Amygdala (tissue), 56 donors: ENCODE measurements at places on chromosomes 13 and 19.

DNA sequence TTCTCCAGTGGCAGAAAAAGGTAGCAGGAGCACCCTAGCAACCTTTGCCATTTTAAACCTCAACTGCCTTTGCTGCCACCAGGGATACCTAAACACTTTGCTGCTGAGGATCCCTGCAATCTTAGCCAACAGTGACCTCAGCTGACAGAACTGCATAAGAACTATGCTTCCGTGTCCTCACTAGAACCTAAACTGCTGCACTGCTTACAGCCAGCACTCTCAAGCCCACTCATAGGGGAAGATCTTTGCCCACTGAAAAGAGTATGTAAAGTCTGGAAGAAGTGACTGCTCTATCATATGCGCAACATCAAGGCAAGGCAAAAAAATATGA is 270.0 kb upstream of the PCDH20 start:
- DNase-seq = no peak

DNA sequence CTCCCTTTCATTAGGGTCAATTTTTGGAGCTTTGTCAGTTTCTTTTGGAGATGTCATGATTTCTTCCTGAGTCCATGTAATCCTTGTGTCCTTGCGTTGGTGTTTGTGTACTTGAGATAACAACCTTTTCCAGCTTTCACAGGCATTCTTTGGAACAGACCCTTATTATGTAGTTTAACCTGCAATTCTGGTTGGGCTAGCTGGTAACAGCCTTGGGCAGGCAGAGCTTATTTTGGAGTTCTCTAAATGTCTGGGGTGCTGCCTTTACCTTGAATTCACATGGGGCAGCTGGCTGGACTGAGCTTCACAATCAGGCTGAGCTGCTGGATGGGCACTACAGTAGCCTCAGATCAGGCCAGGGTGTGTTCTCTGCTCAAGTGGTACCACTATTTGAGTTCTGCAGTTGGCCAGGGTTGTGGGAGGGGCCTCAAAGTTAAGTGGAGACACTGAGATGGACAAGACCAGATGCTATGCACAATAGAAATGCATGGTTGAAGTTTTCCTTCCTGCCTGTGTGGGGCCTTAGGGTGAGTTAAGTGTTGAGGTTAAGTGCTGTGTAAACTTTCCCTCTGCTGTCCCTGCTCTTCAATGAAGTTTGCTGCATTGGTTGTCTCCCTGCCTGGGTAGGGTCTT is 277.3 kb downstream of the ATP8A2 start:
- DNase-seq = no peak

GRCh38 chr19:48433337-48433736 is 12.4 kb upstream of the GRWD1 start:
- no peak for DNase-seq

- no peak for DNase-seq
Observed at GRCh38 chr13:105442949-105443699, 1092.3 kb downstream of the EFNB2 start.

DNA sequence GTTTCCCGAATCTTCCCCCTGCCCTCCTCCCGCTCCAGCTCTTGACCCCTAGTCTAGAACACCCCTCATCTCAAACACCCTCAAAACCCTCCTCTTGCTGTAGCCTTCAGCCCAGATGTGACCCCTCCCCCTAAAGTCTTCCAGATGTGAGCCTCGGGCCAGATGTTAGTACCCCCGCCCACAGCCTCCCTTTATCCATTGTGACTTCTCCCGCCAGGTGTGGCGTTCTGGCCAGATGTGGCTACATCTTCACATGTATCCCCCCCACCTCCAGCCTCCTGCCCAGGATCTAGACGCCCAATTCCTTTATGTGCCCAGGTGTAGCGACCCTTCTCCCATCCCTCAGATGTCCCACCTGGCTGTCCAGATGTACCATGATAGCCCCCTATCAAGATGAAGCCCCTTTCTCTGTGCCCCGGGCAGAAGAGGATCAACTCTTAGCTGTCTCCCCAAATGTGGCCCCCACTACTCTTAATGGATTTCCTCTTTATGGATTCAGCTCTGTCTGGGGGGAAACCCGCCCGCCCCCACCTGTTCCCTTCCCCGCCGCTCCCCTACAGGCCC is 517 bp upstream of the LTBP4 start:
- DNase-seq = no peak

- DNase-seq = no peak
Observed at GRCh38 chr19:55546822-55547614, 1.7 kb upstream of the SBK3 start.

DNA sequence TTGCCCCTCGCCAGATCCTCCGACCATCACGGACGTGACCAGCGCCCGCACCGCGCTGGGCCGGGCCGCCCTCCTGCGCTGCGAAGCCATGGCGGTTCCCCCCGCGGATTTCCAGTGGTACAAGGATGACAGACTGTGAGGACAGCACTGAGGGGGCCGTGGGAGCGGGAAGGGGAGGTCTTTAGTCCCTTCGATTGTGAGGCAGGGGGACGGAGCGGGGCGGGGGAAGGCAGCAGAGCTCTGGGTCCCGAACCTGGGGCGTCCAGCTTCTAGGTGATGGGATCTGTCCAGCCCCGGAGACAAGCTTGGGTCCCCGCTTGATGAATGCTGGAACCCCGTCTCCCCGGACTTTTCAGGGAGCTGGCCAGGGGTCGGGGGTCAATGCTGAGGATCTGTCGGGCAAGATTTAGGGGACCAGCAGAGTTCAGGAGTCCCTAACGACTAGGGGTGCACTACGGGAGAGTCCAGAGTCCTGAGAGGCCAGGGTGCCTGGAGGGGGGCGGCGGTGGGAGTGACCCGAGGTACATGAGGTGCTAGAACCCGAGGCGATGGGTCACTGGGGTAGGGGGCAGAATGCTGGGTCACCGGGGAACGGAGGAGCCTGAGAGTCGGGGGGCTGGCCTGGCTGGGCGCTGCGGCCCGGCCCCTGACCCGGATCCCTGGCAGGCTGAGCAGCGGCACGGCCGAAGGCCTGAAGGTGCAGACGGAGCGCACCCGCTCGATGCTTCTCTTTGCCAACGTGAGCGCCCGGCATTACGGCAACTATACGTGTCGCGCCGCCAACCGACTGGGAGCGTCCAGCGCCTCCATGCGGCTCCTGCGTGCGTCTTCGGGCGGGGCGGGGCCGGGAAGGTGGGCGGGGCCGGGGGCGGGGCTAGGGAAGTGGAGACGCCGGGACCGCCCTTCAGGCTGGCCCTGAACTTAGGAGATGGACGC is 14.6 kb downstream of the VSIG10L start:
- DNase-seq = peak; percentile 24

DNA sequence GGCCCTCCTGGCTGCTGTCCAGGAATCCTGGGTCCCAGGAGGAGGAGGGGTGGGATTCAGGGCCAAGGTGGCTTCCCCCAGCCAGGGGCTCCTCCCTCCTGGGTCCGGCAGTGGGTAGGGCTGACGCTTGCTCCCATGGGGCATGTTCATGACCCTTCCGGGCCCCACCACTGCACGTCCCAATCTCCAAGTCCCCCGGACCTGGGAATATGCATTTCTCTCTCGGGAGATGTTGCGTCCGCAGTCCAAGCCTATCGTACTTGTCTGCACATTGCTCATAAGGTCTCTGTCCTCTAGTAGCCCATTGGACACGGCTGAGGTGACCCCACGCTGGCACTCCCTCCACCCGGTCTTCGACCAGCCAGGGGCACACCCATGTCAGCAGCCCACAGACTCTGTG is 192.3 kb downstream of the TEX29 start:
- DNase-seq = no peak

GRCh38 chr19:13154911-13155471 is 4.8 kb downstream of the IER2 start:
- no peak for DNase-seq

DNA sequence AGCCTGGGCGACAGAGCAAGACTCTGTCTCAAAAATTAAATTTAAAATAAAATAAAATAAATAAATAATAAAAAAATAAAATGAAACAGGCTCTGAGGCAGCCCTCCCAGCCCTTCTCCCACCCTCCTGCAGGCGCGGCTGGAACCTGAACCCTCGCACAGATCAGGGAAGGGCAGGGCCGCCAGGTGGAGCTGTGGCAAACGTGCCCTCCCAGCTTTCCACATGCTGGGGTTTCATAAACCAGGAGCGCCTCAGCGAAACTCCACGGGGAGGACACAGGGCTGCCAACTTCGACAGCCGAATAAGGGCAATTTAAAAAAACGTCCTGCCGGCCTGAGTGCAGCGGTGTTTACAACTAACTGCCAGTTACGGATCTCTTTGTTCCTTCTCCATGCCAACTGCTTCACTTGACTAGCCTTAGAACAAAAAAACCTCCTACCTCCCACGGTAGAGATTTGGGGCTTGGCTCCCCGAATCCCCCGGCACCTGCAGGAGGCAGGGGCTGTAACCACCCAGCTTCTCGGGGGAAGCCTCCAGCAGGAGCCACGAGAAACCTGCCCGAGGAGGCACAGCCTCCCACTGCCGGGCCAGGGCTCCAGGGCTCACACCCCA is 15.9 kb downstream of the ZNF787 start:
- DNase-seq = no peak

DNA sequence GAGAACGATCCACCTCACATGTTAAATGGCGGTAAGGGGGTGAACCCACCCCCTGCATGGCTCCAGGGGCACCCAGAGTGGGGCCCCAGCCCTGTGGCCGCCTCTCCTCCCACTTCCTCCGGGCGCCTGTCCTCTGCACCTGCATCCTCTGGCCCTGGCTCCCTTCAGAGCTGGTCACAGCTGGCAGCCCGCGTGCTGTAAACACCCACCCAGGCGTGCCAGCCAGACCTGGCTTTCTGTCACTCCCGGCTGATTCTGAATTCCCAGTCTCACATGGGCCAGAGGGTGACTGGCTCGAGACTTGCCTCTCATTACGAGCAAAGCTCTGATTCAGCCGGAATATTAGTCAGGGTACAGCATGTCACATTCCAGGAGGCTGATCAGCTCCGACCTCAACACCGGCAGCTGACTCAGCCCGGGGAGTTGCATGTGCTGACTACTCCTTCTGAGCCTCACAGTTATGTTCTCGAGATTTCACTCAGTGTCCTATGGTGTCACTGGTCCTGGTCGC is 75.1 kb downstream of the GNG7 start:
- DNase-seq = peak; percentile 65

DNA sequence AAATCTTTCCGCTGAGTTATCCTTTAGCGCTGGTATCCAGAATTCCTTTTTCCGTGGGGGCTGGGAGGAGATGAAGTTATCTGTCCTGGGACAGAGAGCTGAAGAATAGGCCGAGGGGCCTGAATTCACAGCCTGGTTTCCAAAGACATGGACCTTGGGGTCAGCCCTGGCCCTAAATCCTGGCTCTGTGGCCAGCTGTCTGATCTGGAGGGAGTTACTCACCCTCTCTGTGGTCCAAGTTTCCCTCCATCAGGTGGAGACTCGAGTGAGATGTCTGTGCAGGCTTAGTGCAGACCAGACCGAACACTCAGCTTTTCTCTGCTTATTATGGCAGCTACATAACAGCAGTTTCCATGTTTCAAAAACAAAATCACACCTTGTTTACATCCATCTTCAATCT is 59.6 kb downstream of the CDADC1 start:
- no peak for DNase-seq

DNA sequence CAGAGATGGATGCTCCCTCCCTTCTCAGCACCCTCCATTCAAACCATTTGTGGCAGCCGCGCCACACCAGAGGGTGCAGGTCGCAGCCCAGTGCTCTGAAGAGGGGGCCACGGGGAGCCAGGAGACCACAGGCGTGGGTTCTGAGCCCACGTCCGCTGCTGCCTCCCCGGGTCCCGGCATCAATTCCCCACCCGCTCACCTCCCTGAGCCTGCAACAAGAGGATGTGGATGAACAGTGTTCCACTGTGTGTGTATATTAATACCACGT is 120.1 kb upstream of the VSTM2B start:
- DNase-seq = no peak

DNA sequence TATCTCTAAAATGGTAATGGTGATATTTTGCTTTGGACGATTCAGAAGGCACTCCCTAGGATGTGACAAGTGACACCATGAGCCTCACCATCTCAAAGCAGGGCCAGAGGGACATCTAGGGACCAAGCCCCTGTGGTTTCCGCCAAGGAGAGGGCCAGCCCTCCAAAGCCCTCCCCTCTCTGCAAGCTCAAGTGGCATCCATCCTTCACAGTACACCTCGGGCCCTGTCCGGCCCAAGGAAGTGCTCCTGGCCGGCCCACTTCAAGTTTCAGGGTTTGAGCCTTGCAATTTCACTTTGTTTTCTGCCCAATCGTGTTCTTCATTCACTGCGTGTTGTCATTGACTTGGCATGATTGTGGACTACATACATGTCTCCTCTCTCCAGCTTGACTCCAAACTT is 82.5 kb downstream of the TSHZ3 start:
- DNase-seq = no peak

DNA sequence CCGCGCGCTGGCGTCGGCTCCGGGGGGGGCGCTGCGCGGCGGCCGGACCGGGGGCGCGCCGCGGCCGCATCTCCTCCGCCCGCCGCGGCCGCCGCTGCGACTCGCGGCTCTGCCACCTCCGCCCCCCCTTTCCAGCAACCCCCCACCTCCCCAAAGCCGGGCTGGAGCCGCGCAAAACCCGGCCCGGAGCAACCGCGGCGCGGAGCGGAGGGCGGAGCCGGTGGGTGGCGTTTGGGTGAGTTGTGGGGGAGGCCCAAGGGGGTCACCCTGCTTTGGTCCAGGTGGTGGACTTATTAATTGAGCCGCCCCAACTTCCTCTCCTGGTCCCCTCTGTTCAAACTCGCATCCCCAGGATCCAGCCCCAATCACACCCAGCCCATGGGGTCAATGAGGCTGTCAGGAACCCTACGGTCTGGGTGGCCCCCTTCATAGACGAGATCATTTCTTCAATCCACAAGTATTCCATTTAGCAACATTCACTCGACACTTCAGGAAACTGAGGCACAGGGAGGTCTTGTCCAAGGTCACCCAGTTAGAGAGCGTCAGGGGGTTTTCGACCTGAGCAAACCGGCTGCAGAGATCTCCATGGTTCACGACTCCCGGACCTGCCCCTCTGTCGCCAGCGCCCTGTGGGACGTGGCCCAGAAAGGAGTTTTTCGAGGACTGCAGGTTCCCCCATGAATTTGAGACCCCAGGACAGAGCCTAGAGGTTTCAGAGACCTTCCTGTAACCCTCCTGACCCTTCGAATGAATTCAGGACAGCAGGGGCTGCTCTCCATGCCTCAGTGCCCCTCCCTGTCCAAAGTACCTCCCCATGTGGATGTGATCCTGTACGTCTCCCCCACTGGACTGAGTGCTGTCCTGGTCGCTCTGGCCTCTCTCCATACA is 22.4 kb upstream of the SEMA6B start:
- peak; percentile 21 for DNase-seq

DNA sequence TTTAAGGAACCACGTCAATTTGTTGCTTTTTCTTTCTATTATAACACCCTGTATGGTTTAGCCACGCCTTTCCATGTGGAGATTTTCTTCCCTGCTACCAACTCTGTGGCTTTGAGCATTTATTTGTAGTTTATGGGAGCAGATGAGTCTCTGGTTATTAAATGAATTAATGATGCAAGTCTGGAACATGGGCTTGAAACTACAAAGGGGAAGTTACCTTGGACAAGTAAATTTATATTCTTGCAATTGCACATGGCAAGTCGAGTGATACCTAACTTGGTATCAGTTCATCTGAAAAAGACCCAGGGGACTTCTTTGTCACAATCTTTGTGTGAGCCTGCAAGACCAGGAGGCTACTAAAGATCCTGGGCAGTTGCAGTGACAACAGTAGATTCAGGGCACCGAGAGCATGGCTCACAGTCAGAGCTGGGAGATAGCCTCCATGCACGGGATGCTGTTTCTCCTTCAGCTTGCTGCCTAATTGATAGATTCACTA is 24.4 kb downstream of the B3GLCT start:
- DNase-seq = no peak
